Coronary artery (tissue), 2 donors: ENCODE measurements at places on chromosomes 11 and 22.
A peak's percentile ranks its signal among the peaks of the same experiment; 100 is the strongest.

DNA sequence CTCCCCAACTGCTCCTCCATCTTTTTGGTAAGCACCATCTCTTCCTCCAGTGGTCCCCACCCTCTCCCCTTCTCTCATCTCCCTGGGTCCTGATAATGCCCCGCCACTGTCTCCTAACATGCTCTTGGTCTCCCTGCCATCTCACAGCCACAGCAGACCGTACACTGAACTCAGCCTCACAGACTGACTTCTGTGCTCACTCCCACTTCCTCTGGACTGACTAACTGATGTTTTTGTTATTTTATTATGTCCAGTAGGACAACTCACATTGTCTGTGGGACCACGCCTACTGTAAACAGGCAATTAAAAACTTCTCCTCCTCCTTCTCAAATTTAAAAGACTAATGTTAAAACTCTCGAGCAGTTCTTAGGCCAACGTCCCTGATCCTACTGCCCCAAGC, 2.6 kb upstream of the GNAZ start:
- DNase-seq = no peak

DNA sequence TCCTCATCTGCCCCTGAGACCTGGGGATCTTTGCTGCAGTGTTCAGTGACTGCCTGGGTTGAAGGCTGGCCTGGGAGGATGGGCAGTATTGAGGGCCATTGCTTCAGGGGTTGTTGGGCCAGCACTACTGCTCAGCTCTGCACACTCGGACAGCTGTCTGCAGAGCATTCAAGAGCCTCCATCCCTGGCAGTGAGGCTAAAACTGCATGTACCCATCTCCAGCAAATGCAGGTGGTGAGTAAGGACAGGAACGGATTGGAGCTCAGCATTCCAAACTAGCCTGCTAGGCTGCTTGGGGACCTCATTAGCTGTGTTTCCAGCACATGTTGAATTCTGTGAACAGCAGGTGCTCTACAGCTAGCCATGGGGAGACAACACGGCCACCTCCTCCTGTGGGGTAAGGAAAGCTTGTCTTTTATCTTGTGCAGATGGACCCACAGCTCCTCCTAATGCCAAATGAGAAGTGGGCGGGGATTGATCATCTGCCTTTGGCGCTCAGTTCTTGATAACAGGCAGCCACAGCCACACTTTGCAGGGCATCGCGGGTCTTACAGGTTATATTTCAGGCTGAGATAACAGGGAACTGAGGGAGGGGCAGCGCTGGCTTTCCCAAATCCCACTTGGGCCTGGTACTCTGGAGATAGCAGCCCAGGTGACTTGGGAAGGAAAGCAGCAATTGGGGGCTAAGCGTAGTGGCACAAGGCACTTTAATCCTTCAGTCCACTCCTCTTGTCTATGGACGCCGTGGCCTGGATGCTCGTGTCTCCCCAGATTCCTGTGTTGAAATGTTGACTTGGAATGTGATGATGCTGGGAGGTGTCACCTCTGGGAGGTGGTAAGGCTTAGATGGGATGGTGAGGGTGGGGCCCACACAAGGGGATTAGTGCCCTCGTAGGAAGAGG, 254.5 kb upstream of the B3GAT1 start:
- peak; percentile 50 for DNase-seq

DNA sequence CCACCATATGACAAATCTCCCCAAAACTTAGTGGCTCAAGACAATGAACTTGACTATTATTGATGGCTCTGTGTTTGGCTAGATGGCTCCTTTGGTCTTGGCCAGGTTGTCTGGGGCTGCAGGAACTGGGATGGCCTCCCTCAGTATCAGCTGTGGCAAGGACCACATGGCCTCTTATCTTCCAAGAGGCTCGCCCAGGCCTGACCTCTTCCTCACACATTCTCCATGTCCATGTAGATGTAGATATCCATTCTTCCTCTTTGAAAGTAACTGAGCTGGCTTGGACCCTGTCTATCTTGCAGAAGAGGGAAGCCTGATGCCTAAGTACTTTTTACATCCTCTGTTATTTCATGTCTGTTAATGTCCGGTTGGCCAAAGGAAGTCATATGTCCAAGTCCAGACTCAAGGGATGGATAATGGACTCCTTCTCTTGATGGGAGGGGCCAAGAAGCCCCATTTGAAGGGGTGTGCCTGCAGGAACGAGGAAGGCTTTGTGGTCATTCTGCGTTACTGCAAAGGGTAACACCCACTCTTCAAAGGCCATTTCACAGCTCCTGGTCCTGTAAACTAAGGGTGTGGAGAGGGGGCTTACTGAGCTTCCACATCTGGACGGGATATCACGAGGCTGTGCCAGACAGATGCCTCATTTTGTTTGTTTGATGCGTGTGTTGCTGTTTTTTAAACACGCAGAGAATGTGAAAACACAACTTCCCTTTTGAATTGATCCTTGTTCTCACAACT, 87.1 kb downstream of the GRIK4 start:
- no peak for DNase-seq

GRCh38 chr11:129955282-129955681, 47.4 kb downstream of the PRDM10 start:
- DNase-seq = no peak

DNA sequence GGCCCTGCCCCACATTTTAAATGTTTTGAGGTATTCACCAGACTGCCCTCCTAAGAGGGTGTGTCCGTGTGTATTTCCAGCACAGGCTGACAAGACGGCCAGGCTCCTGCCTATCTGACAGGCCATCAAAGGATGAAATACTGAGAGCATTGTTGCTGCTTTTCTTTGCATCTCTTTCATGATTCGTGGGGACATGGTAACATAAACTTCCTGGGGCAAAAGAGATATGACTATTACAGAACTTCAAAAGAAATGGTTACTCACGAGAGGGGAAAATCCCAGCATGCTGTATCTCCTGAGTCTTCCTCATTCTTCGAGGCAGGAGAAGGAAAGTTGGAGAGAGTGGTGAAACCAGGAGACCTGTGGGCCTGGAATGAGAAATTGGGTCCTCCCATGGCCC, 10.3 kb upstream of the BIK start:
- DNase-seq = no peak

GRCh38 chr11:99432677-99433076, 411.9 kb downstream of the CNTN5 start:
- DNase-seq = no peak
